ENCODE measurements at places on chromosomes 11 and 22.

GRCh38 chr11:116379185-116379828 lies 393.5 kb downstream of the BUD13 start:
- peak; percentile 12 for DNase-seq

GRCh38 chr11:22703591-22703990 lies 37.2 kb downstream of the GAS2 start:
- no peak for DNase-seq

DNA sequence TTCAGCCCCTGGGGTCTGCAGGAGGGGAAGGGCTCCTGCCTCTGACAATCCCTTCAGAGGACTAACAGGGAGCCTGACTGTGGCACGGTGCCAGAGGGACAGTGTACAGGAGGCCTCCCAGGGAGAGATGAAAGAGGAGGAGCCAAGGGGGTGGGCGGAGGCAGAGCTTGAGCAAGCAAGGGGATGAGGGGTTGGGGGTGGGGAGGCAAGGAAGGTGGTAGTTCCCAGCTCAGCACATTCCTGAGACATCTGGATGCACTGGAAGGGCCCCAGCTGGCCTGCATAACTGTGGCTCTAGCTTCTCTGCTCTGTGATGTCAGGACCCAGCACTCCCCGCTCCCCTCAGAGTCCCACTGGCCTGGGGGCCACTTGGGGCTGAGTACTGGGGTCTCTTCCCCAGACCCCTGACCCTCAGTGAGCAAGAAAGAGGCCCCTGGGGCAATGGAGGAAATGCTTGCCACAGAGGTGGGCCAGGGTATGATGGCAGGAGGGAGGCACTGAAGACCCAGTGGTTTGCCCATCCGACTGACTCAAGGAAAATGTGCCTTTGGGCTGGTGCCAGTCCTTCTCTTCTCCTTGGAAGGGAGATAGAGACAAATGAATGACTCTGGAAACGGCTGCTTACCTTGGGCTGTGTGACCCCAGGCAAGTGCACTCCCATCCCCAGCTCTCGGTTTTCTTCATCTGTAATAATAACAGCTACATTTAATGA lies 13.3 kb downstream of the CREB3L1 start:
- no peak for DNase-seq

DNA sequence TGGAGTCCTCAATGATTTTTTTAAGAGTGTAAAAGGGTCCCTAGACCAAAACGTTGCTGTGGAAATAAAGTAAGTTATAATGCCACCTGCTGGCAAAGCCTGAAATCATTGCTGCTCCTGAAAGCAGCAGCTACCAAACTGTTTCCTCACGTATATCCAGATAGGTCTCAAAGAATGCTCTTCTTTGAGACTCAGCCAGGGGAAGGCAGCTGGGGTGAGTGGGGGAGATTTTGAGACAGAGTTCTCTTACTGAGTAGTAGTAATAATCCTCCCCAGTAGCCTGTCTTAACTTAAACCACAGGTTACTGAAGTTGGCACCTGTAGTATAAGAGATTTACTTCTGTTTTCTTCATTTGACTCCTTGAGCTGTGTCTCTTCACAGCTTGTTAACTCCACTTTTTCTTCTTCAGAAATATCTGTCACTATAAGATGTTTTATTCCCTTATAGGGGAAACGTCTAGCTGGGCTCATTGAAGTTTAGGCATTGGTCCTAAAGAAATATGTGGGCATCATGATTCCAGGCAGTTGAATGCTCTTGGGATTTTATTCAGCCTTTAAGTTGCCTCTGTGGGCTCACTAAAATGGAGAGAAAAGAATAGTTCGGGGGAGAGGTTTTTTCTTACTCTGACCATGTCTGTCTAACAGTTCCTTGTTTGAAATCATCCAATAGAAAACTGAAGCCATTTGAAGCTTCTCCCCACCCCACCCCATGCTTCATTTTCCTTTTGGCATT lies 77.9 kb downstream of the BTBD10 start:
- peak; percentile 29 for DNase-seq

DNA sequence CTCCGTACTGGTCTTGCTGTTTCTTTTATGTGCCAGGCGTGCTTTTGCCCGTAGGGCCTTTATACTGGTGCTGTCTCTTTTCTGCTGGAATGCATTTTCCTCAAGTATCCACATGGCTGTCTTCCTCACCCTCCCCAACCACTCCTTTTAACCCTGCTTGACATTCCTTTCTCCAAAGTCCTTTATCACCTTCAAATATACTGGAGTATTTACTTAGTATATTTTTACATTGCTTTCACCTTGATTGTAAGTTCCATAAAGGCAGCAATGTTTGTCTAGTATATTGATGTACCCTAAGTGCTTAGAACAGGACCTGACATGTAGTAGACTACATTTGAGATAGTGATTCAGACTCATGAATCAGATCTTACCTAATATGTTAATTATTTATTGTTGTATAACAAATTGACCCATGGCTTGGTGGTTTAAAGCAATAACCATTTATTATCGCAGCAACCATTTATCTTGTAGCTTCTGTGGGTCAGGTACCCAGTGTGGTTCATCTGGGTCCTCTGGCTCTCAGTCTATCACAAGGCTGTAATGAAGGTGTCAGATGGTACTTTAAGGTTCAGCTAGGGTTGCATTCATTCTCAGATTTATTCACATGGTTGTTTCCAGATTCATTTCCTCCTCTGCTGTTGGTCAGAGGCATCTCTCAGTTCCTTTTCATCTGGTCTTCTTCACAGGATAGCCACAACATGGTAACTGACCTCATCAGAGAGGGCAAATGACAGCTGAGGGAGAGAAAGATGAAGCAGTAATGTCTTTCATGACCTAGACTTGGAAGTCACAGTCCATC lies 34.2 kb downstream of the DDX10 start:
- peak; percentile 34 for DNase-seq

DNA sequence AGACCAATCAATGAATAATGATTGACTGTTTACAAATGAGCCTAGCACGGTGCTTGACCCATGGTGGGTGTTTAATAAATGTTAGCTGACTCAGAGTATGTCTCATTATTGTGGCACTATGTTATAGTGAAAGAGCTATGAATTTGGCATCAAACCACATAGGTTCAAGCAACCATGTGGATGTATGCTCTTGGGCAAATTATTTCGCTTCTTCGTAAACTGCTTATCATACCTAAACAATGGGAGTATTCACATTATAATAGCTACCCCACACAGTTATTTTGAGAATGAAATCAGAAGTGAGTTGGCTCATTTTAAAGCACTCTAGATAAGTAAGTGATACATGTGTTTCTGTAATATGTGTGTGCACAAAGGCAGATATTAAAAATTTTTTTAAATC lies 118.7 kb upstream of the HSD17B12 start:
- DNase-seq = no peak

- no peak for DNase-seq
These were observed 5.8 kb downstream of the SSH3 start for GRCh38 chr11:67309166-67309565.

DNA sequence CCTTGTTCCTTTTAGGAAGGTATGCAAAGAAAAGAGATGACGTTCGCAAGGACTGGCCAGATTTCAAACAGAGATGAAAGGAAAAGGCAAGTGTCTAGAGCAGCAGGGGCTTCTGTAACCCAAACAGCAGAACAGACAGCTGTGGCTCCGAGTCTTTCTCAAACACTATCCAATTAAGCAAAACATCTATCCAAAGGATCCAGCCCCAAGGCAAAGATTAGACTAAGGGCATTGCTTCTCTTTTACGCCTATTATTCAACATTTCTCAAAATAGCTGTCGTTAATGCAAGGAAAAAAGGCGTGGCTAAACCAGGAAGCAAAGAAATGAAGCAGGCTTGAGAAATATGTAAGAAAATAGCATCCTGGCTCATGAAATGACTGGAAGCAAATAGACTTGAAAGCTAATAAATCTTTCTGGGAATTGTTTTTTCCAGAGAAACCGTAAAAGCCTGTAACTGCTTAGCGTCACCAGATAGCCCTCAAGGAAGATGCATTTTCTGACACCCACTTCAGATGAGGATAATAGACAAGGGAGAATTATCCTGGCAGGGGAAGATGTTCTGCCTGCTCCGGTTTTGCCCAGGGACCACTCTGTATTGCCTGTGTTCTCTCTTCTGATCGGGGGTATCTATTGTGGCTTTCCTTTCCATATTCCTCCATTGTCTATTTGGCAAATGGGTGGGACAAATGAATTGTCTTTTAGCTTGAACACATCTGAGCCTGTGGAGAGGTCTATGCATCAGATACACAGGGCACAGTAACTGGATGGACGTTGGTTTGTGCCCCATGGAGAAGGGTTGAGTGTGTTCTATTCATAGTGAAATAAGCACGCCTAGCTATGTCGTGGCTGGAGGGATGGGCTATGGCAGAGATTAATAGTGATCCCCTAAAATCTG lies 20.2 kb downstream of the C11orf96 start:
- DNase-seq = no peak

- DNase-seq = no peak
These were observed 61.6 kb upstream of the PPARA start for GRCh38 chr22:46088541-46089311.

GRCh38 chr11:112564228-112564955 lies 303.7 kb upstream of the PLET1 start:
- DNase-seq = no peak

DNA sequence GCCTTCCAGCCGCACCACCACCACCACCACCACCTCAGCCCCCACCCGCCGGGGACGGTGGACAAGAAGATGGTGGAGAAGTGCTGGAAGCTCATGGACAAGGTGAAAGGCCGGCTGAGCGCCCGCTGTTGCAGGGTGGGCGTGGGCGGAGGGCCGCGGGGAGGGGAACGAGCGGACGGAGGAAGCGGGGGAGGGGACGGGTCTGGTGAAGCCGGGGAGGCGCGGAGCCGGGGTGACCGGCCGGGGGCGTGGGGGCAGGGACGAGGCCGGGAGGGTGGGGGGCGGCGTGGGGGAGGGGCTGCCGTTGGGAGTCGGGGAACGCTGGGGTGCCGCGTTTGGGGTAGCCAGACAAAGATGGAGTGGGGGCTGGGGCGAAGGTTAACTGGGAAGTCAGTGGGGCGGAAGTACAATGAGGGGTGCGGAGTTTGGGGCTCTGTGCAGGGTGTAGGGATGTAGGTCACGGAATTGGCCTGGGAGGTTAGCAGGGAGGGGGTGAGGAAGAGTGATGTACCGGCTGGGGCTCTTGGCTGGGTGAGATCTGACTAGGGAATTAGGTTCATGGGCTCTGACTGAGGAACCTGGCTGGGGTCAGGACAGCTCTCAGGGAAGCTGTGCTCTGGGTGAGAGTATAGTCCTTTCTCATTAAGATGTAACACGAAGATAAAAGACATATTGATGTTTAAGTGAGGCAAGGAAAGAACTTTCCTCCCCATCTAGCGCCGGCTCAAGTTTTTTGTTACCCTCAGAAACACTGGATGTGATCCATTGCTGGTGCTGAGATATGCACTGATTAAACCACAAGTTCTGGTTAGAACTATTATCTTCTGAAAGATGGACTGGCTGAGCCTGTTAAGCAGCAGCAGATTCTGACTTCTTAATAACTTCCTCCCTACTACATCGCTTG lies 624 bp downstream of the CBL start:
- peak; percentile 58 for DNase-seq

GRCh38 chr11:13695886-13696285 lies 27.4 kb downstream of the FAR1 start:
- no peak for DNase-seq

GRCh38 chr11:84626256-84626655 lies 1000.9 kb downstream of the DLG2 start:
- DNase-seq = no peak

- no peak for DNase-seq
These were observed 74.2 kb upstream of the PITPNB start for GRCh38 chr22:27993201-27993635.

DNA sequence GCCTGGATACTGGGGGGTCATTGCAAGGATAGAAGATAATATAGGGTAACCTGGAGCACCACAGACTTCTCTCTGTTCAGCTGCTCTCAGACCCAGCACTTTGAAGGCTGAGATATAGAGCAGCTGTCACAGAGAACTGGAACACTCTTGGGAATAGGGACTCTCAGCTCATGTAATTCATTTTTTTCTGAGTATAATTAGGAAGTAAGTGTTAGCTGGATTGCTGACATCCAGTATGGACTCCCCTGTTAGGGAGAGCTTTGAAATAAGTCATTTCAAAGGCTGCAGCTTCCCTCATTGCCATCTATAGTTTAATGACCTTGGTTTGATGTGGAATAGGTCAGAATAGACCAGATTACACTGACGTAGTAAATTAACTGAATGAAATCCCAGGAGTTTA lies 120.8 kb upstream of the POU2AF2 start:
- no peak for DNase-seq

DNA sequence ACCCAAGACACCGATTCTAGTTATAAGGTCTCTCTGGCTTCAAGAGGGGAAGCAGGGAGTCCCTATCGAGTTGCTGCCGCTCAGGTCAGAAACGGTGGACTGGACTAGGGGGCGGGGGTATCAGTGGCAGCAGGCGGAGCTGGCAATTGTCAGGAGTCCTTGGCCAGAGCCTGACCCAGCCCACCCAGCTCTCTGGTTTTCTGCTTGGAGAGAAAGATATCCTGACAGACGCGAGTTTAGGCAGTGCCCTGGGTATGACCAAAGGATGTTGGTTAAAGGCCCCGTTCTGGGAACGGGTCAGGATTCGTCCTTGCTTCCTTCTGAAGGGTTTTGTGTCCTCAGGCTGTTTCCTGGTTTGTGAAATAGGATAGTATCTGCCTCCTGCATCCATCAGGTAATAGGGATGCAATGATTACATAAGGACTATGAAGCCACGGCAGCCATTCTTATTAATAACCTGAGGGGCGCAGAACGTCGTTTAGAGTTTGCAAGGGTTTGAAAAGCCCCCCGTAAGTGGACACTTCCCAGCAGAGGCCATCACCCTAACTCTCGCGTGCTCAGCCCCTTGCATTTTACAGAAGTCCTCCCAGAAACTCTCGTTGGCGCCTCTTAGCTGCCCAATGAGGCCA lies 700 bp upstream of the DEPDC5 start:
- DNase-seq = peak; percentile 36

DNA sequence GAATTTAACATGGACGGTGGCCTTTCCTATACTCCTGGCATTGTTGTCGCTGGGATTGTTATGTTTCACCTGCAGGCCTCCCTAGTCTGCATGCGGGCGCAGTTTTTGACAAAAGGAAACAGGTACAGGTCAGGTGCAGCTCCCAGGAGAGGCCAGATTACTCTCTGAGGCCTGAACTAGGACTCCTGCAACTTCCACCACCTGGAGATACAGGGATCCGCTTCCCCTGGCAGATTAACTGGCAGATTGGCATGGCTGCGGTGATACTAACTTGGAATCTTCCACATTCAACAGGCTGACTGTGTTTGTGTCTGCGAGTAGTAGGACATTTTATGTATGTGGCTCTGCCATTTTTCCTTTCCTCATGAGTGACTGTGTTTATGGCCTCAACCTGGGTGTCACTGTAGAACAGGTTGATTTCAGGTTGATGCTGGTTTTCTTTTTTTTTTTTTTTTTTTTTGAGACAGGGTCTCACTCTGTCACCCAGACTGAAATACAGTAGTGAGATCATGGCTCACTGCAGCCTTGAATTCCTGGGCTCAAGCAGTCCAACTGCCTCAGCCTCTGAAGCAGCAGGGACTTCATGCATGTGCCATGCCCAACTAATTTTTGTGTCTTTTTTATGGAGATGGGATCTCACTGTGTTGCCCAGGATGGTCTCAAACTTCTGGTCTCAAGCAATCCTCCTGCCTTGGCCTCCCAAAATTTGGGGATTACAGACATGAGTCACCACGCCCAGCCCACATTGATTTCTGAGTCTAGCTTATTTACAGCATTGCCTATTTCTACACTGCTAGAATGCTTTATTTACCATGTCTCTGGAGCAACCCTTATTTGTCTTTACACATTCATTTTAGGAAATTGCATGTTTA lies 1.7 kb upstream of the USP28 start:
- no peak for DNase-seq
